ENCODE measurements at places on chromosomes 5 and 9.

DNA sequence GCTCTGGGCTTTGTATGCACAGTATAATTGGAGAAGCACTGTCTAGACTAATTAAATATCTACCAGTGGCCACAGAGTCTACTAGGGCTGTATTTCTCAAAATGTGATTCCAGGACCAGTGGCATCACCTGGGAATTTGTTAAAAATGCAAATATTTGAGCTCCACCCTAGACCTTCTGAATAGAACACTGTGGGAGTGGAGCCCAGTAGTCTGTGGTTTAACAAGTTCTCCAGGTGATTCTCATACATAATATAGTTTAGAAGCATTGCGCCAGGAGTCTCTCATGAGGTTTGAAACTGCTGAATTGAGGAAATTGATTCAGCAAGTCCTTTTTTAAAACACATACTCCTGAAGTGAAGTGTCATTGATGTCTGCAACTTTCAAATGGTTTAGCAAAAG is 74.7 kb downstream of the FCHO2 start:
- DNase-seq = no peak

DNA sequence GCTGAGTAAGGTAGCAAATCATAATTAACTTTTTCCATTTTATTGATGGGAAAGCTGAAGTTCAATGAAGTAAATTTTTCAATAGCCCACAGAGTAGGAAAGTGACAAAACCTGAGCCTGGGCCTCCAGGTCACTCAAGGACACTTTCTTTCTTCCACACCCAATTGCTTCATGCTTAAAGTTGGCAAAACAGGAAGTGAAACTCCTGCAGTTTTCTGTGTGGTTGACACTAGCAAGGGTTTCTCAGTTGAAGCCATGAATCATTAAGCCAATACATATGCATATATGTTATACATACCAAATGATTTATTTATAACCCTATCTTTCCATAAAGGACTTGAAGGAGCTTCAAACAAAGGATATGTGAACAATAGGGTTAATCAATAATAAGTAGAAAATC is 13.9 kb downstream of the TLR4 start:
- DNase-seq = no peak

DNA sequence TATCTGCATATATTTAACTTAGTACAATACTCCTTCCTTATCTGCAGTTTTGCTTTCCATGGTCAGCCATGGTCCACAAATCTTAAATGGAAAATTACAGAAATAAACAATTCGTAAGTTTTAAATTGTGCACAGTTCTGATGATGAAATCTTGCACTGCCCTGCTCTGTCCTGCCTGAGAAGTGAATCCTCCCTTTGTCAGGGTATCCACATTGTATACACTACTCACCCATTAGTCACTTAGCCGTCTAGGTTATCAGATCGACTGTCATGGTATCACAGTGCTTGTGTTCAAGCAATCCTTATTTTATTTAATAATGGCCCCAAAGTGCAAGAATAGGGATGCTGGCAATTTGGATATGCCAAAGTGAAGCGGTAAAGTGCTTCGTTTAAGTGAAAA is 8.3 kb upstream of the YTHDC2 start:
- DNase-seq = no peak

DNA sequence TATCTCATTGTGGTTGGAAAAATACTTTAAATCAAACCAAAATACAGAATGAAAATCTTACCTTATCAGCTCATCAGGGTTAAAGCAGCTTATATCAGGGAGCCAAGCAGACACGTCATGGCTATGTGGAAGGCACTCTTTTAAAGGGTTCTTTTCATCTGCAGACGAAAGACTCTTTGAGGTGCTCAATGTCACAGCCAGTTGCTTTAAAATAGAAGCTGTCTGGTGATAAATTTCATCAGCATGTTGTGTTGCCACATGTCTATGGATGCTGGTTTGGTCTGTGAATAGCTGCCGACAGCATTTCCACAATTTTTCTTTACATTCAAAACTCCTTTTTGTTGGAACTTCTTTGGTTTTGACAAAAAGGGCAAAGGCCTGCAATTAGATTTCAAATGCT is 7.5 kb downstream of the TSTD2 start:
- DNase-seq = no peak

DNA sequence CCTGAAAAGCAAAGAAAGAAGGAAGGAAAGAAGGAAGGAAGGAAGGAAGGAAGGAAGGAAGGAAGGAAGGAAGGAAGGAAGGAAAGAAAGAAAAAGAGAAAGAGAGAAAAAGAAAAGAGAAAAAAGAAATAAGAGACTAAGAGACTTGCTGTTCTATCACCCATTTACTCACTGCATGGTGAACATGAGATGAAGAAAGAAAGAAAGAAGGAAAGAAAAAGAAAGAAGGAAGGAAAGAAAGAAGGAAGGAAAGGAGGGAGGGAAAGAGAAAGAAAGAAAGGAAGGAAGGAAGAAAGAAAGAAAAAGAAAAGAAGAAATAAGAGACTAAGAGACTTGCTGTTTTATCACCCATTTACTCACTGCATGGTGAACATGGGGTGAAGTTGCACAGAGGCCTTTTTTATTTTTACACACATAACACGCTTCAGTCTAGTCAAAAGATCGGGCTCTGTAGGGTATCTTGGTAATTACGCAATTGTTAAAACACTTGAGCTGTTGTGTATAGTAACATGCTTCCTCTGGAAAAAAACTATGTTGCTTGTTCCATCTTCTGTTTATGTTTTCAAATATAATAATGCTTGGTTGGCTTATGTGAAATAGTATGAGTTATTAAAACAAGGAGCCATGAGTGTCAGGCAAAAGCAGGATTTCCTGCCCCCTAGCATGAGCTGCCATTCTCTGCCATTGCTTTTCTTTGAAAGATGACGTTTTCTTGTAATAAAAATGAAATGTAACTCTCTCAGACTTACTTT is 119.3 kb upstream of the ZNF608 start:
- DNase-seq = no peak

GRCh38 chr9:70457235-70457634 is 42.8 kb upstream of the KLF9 start:
- DNase-seq = no peak

GRCh38 chr5:11432116-11432515 is 472.1 kb downstream of the CTNND2 start:
- no peak for DNase-seq

- no peak for DNase-seq
Measured at GRCh38 chr9:88949425-88949824, 41.8 kb upstream of the S1PR3 start.

DNA sequence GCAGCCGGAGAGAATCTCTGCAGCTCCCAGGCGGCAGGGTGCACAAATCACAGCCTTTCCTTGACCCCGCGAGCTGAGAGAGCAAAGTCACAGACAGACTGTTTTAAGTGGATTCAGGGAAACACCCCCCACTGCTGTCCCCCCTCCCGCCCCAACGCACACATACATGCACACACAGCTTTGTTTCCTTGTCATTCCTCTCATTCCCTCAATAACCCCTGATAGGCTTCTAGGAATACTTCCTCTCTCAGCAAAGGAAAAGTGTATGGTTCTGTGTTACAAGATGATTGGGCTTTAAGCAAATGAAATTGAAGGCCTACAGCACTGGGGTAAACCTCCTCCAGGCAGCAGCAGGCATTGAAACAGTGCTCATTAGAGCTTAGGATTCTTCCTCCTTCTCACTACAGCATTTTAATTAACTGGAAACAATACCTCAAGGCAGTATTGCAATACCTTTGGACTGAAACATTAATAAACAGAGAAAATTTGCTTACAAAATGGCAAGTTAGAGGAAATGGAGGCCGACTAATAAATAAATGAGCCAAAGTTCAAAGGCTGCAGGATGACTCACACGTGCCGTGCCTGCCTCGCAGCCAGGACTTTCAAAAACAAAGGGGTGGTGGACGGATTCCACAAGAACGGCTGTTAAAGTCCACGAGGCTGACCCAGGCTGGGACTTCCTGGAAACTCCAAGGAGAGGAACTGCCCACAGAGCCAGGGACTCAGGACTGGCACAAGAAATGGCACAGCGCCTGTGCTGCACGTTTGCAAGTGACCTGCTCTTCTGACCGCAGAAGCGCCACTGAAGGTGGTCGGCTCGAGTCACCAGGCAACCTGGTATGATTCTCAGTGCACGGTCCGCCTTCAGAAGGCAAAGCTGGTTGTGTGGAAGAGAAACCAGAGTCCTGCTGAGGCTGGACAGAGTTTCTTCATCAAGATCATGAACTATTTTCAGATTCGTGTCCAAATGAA is 236.2 kb downstream of the SYK start:
- no peak for DNase-seq

DNA sequence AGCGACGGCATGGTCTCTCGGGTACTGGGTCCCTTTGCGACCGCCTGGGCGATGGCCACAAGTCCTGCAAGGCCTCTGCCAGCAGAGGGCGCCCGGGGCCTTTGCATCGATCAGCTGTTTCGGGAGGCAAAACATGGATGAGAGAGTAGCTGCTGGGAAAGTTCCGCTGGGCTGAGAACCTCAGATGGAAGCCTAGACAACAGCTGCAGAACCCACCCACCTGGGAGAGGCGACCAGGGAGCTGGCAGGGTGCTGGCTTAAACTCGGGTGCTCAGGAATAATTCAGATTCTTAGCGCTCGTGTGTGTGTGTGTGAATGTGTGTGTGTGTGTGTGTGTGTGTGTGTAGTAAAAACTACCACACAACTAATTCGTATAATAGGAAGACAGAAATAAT is 50.0 kb downstream of the TRIM32 start:
- DNase-seq = peak; percentile 6

DNA sequence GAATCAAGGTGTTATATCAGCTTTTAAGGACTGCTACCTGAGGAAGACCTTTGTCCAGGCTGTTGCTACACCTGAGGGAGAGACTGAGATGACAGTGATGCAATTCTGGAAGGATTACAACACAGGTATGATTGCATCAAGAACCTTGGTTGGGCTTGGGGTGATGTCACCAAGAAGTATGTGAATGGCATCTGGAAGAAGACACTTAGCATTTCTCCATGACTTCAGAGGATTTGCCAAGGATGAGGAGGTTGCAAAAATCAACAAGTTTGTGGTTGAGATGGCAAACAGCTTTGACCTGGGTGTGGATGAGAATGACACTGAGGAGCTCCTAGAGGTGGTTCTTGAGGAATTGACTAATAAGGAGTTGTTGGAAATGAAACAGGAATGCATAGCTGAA is 67.9 kb upstream of the PANK3 start:
- DNase-seq = no peak

- no peak for DNase-seq
Measured at GRCh38 chr5:6601271-6601670, 31.6 kb downstream of the NSUN2 start.

- DNase-seq = no peak
Measured at GRCh38 chr5:93660677-93661076, 77.7 kb downstream of the NR2F1 start.
